T-helper 22 cell (primary cell): ENCODE measurements at places on chromosomes 1 and 21.

GRCh38 chr1:34987018-34987417 lies 1.9 kb upstream of the TMEM35B start:
- no peak for DNase-seq

DNA sequence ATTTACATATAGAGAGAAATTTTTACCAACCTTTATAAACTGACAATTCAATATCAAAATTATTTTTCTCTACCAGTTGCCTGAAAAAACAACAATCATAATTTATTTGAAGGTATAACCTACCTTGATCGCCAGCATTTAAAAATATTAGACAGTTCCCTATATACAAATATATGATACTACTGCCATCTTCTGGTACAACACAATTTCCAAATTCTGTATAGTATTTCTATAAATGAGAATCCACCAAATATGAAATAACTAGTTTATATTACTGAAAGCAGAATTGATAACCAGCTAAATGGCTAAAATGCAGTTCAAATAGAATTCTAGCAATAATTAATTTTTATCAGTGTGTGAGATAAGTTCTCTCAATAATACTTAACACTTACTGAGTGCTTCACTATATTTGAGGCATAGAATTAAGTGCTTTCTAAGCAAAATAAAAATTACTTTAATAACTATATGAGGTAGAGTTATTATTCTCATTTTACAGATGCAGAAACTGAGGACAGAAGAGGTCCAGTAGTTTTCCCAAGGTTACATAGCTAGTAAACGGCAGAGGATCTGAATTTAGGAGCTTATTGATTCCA lies 75.6 kb downstream of the PIGK start:
- DNase-seq = no peak

- DNase-seq = no peak
Observed at GRCh38 chr1:31762323-31762722, 1.8 kb downstream of the ADGRB2 start.

DNA sequence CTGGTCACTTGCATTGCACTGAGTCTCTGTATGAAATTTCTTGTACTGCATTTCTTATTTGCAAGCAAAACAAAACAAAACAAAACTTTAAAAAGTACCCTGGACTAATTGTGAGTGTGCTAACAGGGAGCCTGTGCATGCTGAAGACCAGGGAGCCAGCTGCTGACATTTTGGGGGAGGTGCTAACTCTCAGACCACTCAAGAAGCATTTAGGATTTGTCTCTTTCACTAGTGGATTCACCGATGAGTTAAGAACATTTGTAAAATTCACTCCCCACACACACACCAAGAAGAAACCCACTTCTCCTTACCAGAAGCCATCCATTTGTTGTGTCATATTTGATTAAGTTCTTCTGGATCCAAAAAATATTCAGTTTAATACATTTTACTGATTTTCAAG lies 95.7 kb upstream of the C1orf105 start:
- DNase-seq = no peak

DNA sequence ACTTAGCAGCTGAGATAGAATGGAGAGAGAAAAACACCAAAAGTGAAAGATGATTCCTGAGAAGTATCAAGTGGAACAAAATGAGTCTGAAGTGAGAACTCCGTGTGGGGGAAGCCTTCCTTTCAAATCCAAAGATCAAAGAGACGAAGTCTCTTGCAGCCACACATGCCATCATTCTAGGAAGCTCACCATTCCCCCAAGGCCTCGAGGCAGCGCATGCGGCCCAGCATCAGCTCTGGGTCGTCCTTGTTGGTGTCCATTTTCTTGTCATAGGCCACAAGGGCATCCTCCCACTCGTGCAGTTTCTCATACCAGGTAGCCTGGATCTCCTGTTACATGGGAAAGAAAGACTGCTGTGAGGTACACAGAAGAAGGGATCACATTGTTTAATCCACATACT lies 32.2 kb upstream of the ANGPTL7 start:
- DNase-seq = no peak

- no peak for DNase-seq
Observed at GRCh38 chr1:21365036-21365435, 74.8 kb upstream of the ECE1 start.

DNA sequence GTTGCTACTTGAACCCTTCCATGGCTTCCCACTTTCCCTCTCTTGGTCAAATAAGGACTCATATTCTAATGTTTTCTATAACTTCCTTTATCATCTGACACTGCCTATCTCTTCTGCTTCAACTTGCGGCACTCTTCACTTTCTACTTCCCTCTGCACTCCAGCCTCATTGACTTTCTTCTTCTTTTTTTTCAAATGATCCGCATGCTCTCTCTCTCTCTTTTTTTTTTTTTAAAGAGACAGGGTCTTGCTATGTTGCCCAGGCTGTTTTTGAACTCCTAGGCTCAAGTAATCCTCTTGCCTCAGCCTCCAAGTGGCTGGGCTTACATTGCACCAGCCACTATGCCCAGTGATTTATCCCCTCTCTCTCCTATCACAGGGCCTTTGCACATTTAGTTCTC lies 7.3 kb upstream of the IL10 start:
- DNase-seq = no peak

DNA sequence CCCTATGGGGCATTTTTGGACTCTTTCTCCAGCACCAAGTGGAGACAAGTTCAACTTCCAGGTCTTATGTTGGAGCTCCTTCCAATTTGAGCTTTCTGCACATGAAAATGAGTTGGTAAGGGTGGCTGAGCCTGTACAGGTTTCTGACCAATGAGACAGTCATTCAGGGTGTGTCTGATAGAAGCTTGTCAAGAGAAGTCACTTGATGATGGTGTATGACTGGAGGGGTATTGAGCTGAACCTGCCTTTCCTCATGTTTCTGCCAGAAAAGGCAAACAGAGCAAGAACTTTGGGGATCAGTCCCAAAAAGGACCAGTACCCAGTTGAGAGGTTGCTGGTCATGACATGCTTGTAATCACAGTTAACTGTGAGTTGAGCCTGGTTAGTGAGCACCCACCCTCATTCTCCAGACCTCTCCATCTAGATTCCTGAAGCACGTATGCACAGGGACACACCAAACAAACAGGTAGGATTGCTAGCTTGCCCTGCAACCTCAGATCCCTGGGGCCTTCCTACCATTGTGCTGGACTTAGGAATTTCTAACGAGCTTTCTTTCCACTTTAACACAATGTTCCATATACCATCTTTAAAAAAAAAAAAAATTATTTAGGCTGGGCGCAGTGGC lies 26.6 kb downstream of the FAM89A start:
- DNase-seq = no peak

DNA sequence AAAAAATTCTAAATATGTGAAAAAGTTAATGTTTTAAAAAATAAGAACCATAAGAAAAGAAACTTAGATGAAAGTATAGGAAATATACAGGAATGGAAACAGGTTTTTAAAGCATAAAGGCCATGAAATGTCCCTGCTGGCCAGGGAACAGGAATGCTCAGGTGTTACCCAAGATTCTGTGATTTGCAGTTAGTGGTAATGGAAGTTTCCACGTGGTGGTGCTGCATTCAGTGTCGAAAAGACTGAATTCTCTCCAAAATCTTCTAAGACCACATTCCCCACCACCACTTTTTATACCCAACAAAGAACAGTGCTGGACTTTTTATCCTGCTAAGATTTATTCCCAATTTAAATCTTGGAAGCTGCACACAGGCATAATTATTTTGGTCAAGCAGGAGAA lies 126.2 kb downstream of the PRRX1 start:
- no peak for DNase-seq

DNA sequence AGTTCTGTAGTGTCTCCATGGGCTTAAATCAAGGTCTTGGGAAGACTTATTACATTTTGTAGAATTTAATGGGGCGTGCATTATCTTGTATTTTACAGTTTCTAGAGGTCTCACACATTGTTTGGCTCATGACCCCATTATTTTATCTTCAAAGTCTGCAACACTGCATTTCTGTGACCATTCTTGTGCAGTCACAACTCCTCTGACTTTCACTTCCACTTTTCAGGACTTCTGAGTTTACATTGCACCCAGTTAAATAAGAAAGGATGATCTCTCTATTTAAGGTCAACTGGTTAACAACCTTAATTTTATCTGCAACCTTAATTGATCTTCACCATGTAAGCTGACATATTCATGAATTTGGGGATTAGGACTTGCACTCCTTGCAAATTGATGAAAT lies 1186.6 kb downstream of the MRPL39 start:
- no peak for DNase-seq

GRCh38 chr1:201259476-201260235 lies 23.6 kb upstream of the PKP1 start:
- no peak for DNase-seq

DNA sequence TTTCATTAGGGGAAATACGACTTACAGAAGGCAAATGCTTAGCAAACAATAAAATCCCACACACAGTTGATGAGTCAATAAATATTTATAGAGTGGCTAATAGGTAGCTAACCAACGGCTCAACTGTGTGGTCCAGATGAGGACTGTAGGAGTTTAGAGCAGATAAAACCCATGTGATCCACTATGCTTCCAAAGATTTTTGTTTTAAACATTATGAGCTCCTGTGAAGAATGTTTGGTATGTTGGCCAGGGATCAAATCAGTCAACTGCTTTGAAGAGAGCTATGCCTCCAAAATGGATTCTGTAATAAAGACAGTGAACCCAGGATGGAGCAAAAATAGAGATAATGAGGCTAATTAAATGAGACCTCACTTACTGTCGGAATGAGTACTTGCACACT lies 72.3 kb upstream of the COL11A1 start:
- DNase-seq = no peak

- DNase-seq = no peak
Observed at GRCh38 chr1:55821234-55821633, 606.1 kb upstream of the USP24 start.

- DNase-seq = no peak
Observed at GRCh38 chr1:11333631-11334030, 60.6 kb downstream of the UBIAD1 start.

GRCh38 chr1:220123889-220124288 lies 30.0 kb downstream of the IARS2 start:
- DNase-seq = no peak

DNA sequence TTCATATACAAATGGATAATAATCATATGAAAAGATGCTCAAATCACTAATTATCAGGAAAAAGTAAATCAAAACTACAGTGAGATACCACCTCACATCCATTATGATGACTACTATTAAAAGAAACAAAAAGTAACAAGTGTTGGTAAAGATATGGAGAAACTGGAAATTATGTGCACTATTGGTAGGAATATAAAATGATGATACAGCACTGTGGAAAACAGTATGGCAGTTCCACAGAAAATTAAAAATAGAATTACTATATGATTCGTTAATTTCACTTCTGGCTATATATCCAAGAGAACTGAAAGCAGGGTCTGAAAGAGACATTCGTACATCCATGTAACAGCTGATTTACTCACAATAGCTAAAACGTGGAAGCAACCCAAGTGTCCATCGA lies 21.1 kb upstream of the ATP1A1 start:
- DNase-seq = no peak

- no peak for DNase-seq
Observed at GRCh38 chr1:40823345-40823744, 38.8 kb downstream of the CITED4 start.

DNA sequence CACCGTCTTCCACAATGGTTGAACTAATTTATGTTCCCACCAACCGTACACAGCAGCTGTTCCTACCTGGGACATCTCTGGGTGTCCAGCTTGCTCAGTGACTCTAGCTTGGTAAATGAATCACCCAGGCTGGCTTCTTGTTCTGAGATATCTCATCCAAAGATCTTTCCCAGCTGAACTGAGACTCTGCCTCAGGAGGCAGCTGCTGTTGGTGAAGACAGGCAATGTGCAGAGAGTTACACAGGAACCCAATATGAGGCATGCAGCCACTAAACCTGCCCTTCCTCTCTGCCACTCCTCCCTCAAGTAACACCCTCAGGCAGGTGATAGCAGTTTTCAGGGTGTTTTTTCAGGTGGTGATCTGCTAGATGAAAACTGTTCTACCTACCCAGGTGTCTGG lies 14.0 kb upstream of the FOXO6 start:
- DNase-seq = no peak

DNA sequence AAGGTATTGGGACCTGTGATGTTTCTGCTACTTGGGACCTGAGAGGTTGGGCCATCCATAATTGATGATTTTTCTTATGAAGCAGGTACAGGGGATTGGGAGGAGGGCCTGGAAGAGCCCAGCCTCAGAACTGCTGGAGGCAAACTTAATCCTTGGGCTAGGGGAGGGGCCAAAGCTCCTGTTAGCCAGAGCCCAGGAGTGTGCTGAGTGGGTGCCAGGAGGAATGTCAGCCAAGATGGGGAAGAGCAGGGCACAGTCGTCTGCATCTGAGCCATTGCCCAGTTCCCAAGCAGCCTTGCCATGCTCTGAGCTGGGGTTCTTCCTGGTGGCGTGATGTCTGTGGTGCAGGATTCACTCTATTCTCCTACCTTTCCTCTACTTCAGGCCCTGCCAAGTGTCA lies 5.8 kb downstream of the MAPKAPK2 start:
- DNase-seq = no peak

- DNase-seq = no peak
Observed at GRCh38 chr1:57546549-57547330, 122.9 kb upstream of the DAB1 start.

GRCh38 chr1:63073309-63074306 lies 248.8 kb upstream of the FOXD3 start:
- DNase-seq = no peak

DNA sequence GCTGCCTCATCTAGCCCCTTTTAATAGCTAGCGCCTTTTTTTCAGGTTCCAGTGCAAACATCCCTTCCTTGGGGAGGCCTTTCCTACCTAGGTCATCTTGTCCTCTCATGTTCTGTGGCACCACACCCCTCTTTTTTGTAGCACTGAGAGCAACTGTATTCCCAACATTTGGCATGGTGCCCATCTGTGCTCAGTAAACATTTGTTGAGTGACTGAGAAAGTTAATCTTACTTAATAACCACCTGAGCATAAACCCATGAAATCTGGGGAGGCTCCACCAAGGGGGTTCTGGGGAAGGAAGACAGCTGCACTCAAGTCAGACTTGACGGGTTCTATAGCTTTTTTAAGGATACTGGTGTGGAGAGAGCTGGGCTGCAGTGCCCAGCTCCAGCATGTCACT lies 90.0 kb downstream of the NOS1AP start:
- no peak for DNase-seq

- DNase-seq = no peak
Observed at GRCh38 chr1:113452921-113453770, 62.8 kb downstream of the MAGI3 start.

- no peak for DNase-seq
Observed at GRCh38 chr1:246160905-246161304, 346.2 kb downstream of the SMYD3 start.

- DNase-seq = no peak
Observed at GRCh38 chr1:177561436-177561835, 390.7 kb downstream of the BRINP2 start.
